ENCODE measurements at places on chromosomes 11 and 22.
A peak's percentile ranks its signal among the peaks of the same experiment; 100 is the strongest.

DNA sequence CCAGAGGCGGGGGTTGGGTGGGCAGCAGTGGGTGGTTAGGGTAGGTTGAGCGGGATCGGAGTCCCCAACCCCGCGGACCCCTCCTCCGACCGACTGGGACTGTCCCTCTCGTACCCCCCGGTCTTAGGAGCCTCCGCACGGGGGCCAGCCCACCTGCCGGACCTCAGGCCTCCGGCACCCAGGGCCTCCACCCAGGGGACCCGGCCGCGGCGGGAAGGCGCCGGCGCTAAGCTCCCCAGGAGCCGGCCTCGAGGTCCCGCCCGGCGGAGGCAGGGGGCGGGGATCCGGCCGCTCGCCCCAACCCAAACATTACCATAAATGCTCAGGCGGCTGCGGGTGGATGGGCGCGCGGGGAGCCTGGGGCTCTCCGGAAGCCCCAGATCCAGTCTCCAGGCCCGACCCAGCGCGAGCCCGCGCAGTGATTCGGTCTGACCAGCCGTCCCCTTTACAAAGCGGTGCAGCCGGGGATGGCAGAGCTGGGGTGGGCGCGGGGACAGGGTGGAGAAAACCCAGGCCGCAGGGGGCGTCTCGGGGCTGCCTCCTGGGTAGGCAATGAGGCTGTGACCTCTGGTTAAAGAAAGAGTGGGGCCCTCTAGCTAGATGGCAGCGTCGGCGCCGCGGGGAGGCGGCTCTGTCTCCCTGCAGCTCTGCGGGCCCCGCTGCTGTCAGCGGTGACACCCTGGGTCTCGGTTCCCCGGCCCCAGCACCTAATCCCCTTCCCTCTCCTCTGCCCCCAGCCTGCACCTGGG is 4.0 kb upstream of the MCAM start:
- DNase-seq = no peak

- no peak for DNase-seq
These were observed 239.0 kb downstream of the CTTN start for GRCh38 chr11:70637186-70637800.

DNA sequence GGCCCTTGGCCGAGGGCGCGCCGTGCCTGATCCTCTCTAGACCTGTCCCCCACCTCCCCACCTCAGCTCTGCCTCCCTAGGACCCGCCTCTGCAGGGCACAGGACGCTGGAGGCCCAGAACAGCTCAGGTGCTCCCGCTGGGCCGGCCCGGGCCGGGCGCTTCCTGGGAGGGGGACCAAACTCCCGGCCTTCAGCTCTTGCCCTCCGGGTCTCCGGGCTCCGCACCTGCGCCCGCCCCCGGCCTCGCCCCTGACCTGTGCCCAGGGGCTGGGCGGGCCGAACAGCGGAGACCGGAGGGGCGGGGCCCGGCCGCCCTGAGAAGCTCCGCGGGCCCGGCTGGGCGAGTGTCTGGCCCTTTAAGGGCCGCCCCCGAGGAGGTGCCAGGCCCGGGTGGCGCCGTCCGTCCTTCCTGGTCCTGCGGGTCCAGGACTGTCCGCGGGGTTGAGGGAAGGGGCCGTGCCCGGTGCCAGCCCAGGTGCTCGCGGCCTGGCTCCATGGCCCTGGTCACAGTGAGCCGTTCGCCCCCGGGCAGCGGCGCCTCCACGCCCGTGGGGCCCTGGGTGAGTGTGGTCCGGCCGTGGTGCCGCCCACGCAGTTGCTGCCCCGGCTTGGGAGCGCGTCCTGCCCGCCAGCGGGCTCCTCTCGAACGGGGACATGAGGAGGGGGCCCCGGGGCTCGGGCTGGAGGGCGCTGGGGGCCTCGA is at the start of gene SSH3:
Gene SSH3, plus strand, starts transcription at position 399 of the 703 bp plus-strand sequence. Its CDS starts 96 bp downstream, at position 495.
- DNase-seq = no peak

DNA sequence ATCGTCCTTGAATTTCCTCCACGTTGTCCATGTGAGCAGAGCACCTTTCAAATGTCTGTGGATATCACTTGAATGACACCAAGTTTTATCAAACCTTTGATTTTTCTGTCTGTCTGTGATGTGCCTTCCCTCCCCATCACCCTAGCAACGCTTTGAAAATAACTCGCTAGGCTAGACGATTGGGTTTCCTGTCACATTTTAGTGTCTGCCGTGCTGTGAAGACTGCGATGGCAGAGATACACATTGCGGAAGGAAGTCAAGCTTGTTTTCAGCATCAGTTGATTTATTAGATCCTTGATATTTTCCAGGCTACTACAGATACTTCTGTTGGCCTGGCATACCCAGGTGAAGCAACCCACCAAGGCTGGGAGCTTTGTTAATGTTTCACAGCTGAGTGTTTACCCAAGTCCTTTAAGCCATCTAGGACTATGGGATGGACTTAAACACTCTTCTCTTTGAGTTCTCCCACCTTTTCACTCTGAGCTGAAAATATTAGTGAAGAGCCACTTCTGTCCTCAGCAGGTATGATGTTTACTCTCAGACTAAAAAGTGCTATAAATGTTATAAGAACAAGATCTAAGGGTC is 93.6 kb upstream of the CD44 start:
- DNase-seq = no peak

- no peak for DNase-seq
These were observed 35.6 kb upstream of the ADORA2A start for GRCh38 chr22:24391836-24392217.

GRCh38 chr11:11076879-11077278 is 219.0 kb upstream of the ZBED5 start:
- DNase-seq = no peak

GRCh38 chr11:7688238-7688826 is 15.0 kb upstream of the CYB5R2 start:
- DNase-seq = no peak

- DNase-seq = no peak
These were observed 16.4 kb upstream of the CTSC start for GRCh38 chr11:88353835-88354496.

DNA sequence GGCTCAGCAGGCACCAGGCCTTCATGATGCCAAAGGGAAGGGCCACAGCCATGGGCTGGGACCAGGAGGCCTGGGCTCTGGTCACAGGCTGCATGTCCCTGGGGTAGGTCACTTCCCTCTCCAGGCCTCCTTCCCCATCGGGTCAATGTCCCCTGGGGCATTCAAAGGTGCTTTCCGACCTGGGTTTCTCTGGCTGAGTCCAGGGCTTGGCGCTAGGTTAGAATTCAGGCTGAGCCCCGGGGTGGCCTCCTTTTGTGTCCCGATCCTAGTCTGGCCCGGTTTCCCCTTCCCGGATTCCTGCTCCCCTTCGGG is 12.2 kb downstream of the MAFF start:
- no peak for DNase-seq

DNA sequence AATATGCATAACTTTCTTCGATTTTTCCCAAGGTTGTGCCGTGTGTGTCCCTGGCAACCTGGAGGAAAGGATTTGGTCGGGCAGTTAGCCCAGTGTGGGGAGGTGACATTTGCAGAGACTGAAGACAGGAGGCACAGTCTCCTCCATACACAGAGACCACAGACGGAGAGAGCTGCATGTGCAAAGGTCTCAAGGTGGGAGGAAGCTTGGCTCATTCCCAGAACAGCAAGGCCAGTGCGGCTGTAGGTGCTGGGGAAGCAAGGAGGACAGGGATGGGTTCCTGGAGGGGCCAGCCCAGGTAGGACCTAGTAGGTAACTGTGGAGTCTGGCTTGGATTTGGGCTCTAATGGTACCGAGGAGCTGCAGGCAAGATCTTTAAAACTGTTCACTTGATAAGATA is 20.7 kb upstream of the CPT1A start:
- no peak for DNase-seq

GRCh38 chr11:74685905-74686304 is 45.3 kb downstream of the CHRDL2 start:
- DNase-seq = no peak

DNA sequence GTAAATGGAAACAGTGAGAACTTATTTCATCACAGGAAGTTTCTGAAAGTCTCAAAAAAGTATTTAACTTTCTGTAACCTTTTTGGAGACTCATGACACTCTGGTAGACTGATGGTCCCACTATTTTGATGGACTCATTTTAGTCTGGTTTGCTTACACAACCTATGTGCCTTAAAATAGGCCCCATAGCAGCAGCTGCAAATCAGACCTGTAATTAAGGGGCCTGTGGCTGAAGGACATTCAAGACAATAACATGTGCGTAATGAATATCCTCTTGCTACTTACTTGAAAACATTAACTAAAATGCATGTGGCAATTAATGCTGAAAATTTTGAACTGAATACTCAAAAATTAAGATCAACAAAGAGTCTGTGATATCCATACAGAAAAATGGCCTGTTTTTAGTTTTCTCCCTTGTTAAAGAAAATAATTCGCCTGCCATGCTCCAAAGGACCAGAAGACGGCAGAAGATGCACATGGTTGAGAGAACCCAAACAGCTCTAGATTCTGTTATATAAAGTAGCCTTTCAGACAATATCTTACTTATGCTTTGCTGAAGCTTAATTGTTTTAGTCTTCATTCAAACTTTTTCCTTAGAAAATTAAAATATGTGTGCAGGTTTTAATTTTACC is 568.5 kb downstream of the KCNA4 start:
- no peak for DNase-seq

GRCh38 chr11:102154806-102155205 is 44.6 kb downstream of the YAP1 start:
- DNase-seq = no peak

DNA sequence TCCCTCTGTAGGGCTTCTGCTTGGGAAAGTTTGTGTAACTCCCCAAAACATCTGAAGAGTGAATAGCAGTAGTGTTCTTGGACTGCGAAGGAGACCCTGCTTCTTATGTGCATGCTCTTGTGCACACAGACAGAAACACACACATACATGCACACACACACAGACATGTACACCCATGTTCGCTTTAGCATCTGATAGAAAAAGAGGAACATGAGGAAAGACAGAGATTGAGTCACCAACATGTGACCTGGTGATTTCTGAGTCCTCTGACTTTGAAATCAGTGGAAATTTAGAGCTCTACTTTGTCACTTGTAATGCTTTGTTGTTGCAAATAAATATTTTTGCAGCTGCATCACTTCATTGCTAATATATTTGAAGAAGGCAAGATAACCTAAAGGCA is 23.8 kb downstream of the CD44 start:
- DNase-seq = no peak

DNA sequence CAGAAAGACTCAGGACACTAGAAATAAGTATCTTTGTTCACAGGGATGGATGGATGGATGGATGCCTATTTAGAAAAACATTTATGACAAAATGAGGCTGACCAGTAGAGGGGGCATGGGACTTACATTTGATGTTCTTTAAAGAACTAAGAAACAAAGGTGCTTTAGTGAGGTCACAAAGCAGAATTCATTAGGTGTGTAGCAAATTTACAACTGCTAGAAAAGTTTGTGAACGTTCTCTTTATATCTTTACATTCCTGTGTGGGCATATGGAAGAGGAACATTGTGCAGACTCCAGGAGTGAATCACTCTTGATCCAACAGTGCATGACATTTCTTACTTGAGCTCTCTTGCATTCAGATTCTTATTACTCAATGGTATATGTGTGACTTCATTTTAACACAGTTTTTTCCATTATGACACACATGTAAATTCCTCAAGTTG is 15.8 kb upstream of the SIK2 start:
- DNase-seq = no peak

GRCh38 chr11:1825039-1825740 is 9.6 kb upstream of the SYT8 start:
- no peak for DNase-seq

GRCh38 chr11:46357483-46357936 is 10.2 kb downstream of the DGKZ start:
- DNase-seq = no peak

DNA sequence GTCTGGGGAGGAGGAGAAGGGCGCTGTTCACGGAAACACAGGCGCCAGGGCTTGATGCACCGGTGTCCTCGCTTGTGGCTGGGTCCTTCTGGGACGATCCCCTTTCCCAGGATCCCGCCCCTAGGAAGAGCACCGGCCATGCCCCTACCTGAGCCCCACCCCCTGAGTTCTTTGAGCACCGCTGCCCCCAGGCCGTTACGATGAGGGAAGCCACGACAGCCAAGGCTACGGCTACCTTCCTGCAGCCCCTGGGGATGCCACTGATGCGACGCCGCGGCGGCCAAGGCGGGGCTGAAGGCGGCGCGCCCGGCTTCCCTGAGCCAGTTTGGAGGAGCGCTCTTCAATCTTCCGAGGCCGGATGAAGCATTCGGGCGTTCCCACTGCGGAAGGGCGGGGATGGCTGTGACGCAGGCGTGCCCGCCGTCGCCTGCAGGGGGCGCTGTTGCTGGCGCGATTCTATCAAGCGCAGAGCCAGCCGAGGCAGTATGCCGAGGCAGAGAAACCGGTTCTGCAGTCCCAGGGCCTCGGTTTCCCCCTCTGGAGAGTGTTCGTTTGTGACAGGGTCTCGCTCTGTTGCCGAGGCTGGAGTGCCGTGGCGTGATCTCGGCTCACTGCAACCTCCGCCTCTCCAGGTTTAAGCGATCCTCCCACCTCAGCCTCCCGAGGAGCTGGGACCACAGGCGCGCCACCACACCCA is 9.7 kb upstream of the NEFH start:
- peak; percentile 92 for DNase-seq

DNA sequence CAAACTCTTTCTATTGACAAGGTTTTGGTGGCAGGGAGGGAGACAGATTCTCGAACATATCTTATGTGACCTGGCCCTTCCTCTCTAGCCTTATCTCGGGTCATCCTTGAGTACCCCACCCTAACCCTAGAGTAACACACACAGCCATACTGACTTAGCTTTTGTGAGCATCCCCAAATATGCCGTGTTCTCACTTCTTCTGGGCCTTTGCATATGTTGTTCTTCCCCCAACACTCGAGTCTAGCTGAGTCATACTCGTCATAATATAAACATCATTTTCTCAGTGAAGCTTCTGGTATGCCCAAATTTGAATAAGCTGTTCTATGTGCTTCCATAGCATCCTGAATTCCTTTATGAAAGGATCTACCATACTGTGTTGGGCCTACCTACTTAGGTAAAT is 8.0 kb downstream of the TTC17 start:
- DNase-seq = no peak

DNA sequence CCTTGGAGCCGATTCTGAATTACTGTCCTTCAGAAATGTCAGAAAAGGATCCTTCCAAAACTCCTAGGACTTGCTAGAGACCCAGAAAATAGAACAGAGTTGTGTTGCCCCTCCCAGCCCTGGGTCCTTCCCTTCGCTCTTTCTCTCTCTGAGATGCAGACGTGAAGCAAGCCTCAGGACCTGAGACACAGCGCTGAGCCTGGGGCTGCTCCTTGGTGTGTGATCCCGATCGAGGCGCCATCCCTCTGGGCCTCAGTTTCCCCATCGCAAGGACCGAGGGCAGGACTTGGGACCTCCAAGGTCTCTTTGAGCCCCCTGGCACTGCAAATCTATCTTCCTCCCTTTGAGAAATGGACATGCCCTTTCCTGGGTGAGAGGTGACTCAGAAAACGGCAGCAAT is 533.5 kb downstream of the TBC1D22A start:
- DNase-seq = peak; percentile 70

GRCh38 chr11:76329084-76329648 is 51.8 kb downstream of the THAP12 start:
- DNase-seq = peak; percentile 75

DNA sequence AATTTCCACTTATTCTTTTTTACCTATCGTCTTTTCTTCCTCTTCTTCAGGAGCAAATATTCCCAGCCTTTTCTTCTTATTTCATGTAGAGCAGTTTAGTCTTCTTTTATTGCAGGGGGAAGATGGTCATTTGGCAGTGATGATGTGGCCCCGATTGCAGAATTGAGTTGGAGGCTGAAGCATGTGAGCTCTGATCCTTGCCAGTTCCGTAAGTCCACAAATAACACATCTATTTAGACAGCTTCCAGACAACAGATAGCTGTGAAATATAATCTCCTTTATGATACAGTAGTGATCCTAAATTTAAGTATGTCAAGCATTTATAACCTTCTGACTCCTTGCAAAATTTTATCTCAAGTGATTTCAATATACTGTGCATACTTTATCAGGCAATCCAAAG is 27.5 kb downstream of the REXO2 start:
- no peak for DNase-seq
